ENCODE measurements at places on chromosomes 2 and 18.
A peak's percentile ranks its signal among the peaks of the same experiment; 100 is the strongest.

DNA sequence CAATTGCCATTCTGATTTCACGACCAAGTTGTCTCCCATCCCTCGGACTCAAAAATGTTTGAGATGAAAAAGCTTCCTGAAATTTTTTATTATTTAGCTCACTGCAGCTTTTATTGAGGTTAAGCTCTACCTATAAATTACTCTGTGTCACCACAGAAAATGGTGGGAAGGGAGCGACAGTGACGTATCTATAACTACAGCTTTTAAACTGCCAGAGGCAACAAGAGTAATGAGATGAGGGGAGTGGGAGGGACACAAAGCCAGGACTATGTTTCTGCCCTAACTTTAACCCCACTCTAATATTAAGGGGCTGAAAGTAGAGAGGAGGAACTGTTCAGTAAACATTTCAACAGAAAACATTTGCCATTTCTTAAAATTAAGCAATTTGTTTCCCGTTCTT, 37.4 kb downstream of the SMAD2 start:
- no peak for DNase-seq

- peak; percentile 32 for DNase-seq
These were observed at the start of gene NTSR2 for GRCh38 chr2:11669454-11670291. TSS of gene NTSR2 (minus strand) at chr2:11670195. CDS start at chr2:11670129, 66 bp downstream.

DNA sequence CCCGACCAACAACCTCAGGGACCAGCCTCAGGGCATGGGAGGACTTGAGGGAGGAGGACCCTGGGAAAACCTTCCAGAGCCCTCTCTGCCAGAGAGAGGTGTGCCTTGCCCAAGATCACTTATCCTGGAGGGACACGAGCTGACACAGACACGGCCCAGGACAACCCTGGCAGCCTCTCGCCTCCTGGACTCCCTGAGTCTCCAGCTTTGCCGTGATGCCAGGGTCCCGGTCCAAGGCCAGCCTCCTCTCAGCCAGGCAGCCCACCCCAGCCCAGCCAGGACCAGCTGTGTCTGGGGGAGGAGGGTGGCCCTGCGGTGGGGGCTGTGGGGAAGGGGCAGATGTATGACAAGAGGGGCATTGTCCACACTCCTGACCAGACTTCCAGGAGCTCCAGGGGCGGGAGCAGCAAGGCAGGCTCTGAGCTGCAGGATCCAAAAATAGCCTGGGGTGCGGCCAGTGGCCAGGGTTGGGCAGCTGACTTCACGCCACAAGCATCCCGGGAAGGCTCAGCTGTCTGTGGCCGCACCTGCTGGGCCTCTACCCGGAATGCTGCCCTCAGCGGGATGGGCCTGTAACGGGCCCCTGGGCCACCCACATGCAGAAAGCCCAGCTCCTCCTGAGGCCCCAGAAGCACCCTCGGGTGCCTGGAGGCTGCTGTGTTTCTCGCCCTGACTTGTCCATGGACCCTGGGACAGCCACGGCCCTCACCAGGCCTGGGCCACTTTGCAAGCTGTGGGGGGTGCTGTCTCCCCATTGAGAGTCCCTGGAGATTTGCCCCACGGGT, 65.5 kb upstream of the GPC1 start:
- no peak for DNase-seq

DNA sequence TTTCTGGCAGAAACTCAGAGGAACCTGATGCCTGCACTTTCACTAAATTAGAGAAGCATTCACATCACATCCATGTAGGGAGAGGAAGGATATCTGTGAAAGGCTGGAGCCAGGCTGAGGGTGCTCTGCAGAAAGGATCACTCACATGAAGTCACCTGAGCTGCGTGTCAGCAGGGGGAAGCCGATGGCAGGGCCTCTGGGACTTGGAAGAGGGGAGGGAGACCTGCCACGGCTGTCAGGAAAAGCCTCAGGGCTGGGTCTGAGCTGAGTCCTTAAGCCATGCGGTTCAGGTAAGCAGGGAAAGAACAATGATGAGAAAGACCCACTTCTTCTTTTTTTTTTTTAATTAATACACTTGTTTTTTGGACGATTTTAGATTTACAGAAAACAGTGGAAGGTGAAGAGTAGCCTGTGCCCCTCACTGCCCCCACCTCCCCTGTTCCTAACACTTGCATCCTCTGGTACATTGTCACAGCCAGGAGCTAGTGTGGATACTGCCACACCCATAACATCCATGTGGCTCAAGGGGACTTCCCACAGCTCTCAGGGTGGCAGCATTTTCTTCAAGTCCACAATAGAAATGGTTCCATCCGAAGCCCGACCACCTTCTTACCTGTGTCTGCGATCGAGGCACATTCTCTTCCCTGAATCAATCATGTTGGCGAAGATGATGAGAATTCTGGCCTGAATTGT, 156.5 kb upstream of the TPO start:
- no peak for DNase-seq

GRCh38 chr18:44410740-44411139, 269.9 kb upstream of the SETBP1 start:
- no peak for DNase-seq

DNA sequence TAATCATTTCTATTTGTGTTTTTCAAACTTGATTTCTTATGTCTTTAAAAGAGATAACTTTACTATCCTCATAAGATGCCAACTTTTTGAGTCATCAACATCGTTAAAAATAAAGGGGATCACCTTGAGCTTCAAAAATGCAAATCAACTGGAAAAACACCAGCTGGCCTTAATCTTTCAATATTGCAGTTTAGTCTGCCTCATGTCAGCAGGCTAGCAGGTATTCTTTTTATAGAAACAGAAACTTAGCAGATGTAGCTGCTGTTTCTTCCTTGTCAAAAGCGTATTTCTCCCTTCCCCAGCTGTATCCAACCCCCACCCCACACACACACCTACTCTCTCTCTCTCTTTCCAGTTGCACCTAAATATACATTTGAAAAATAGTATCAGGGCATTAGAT, 154.1 kb upstream of the ZNF804A start:
- no peak for DNase-seq

Measured in activated CD4-positive, alpha-beta memory T cell treated with anti-CD3 and anti-CD28 coated beads, Interleukin-2, amount 10 ng/mL, durations not matched to agents 7 days and 5 days (primary cell).